ENCODE measurements at places on chromosomes 3 and 15.

GRCh38 chr3:12303534-12303933 lies 14.7 kb downstream of the PPARG start:
- DNase-seq = no peak

DNA sequence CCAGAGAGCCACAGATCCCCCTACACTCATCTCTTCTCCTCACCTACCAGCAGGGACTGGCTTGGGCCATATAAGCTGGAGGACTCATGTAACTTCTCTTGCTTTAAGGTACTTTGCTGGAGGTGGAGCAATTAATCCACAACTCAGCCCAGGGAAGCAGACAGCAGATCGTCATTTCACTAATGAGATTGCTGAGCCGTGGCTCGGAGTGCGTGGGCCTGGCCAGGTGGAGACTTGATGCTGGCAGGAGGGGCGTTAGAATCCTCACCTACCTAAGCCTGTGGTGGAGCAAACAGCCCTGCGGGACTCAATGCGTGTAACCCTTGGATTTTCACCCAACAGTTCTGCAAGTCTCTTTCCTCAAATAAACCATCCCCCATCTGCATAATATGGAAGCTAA lies 253.2 kb downstream of the RORA start:
- DNase-seq = no peak

GRCh38 chr3:140373234-140373633 lies 304.6 kb upstream of the TRIM42 start:
- no peak for DNase-seq

GRCh38 chr3:156449710-156450574 lies 105.0 kb downstream of the SSR3 start:
- no peak for DNase-seq

DNA sequence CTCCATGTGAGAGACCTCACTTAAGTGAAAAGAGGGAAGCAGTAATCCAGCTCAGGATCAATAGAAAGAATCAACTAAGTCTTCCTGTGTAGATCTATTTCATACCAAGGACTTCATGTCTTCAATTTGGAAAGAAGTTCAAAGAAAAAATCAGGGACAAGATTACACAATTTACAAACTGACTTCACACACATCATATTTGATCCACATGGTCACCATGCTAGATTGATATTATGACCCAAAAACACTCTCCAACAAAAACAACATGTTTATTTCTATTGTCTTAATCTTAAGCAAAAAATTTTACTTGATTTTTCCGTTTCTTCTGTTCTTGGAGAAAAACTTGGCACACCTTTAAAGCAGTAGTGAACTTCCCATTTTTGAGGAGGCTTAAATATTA lies 76.3 kb downstream of the THBS1 start:
- DNase-seq = no peak

GRCh38 chr3:194955546-194955945 lies 269.9 kb downstream of the FAM43A start:
- DNase-seq = no peak

DNA sequence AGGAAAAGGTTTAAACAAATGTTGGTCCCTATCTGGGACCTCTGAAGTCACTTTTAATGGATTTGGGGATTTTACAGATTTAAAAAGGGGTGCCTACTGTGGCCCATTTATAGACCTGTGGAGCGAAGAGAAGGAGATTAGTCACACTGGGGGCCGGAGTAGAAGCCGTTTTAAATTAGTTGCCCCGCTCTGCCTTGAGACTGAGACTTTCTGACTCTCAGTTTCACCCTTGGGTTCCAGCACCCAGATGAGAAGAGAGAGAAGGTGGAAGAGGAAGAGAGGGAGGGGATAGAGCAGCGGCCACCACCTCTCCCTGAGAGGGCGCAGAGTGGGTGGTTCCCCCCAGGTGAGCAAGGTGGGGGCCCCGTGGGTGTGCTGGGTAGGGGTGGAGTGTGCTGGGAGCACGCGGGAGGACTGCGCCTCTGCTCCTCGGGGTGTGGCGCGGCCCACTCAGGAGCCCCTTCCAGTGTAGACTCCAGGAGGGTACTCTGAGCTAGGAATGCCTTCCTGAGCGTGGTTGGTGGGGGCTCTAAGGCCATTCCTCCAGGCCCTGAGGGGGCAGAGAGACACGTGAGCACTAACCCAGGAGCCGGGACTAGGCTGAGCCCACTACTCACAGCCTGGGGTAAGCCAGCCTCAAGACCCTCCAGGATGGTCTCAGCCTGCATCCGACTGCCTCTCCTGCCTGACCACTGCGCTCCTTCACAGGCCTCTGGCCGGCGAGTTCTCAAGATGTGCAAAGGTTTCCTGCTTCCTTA lies 32.6 kb upstream of the RAB6B start:
- DNase-seq = no peak

DNA sequence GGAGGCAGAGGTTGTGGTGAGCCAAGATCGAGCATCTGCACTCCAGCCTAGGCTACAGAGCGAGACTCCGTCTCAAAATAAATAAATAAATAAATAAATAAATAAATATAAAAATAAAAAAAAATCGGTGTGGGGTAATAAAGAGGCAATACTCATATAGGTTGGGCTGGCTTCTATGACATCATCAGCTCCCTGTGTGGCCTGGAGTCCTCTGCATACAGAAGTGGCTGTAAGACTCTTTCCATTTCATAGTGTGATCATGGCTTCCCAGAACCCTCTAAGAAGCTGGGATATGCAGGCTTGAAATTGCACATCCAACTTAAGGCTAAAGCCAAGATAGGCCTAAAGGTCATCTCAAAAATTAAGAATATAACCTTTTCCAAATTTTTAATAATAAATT lies 101.6 kb downstream of the ZIC4 start:
- no peak for DNase-seq

DNA sequence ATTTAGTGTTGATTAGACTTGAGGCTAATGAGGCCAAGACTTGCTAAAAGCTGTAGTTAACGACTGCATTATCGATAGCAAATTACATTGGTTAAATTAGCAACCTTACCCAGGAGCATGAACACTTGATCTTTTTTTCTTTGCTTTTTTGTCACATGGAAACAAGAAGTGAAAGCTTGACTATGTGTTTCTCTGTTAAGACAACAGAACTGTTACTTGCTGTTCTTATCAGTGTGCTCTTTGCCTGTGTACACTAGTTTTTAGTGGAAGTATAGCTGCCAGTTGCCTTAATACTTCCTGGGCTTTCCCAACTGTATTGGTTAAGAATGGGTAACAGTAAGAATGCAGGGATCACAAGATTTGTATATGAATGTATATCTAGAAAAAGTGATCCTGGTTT lies 625.5 kb downstream of the NAALADL2 start:
- no peak for DNase-seq

DNA sequence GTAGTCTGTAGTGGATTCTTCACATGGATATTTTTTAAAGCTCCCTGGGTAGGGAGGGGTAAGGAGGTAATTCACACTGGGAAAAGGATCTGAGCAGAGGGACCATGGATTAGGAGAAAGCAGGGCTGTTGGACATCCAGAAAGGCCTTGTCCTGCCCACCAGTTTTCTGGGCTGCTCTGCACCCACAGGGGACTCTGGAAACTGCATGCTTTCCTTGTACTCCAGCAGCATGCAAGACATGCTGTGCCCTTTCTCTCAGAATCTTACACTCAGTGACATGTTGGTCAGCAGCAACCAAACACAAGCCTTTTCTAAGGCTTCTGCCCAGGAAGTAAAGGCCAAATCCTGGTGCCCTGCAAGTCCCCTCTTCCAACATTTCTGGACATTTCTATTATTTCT lies 2.5 kb upstream of the FBN1 start:
- DNase-seq = no peak

DNA sequence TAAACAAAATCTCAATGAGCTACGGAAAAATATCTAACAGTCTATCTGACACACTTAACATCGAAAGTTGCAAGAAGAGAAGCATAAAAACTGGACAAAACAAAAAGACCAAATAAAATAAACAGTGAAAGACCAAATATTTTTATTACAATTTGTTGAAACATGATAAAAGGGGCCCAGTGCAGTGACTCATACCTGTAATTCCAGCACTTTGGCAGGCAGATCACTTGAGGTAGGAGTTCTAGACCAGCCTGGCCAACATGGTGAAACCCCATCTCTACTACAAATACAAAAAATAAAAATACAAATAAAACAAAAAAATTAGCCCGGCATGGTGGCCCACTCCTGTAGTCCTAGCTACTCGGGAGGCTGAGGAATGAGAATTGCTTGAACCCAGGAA lies 914.0 kb upstream of the ALCAM start:
- no peak for DNase-seq

DNA sequence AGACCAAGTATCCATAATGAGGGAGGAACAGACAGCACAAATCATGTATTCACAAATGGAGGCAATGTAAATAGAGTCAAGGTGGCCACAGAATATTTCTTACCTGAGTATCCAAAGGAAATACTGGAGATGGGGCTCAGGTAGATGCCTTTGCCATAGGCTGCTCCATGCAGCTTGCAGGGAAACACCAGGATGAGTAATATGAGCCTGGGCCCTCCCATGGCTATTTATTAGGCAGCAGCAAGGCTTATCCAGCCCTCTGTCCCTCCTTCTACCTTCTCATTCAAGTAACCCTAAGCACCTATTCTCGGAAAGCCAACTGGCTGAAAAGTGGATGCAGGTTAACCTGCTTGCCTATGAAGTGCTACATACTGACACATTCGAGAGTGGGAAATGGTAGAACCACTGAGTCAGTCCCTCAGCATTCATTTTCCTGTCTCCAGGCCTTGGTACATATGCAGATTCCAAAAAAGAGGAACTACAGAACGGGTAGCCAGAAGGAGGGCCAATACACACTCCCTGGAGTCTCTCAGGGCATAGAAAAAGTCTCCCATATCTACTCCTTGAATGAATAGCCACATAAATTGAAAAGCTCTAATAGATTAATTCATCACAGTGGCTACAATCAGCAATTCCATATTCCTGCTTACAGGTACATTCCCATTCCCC lies 18.3 kb upstream of the PKM start:
- DNase-seq = no peak

DNA sequence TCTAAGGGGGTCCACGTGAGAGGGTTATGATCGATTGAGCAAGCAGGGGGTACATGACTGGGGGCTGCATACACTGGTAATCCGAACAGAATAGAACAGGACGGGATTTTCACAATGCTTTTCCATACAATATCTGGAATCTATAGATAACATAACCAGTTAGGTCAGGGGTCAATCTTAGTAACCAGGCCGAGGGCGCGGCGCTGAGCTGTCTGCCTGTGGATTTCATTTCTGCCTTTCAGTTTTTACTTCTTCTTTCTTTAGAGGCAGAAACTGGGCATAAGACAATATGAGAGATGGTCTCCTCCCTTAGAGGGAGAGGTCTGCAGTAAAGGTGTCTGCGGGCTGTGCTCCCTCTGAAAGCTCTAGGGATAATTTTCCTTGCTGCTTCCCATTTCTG lies 261.3 kb downstream of the XXYLT1 start:
- DNase-seq = no peak

DNA sequence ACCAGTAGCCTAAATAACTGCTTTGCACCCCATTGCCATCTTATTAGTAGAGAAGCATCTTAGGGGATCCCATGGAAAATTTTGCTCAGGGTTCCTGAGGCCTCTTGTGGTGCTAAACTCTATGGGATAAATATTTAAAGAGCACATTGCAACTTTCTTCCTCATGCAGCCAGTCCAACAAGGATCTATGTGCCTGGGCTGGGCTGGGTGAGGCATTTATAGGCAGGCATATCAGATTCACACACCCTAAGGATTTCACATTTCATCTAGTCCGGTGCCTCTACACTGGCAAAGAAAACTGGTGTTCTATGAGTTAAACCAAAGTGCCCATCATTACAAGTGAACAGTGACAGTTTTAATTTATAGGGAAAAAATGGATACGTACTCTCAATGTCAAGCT lies 512.3 kb downstream of the EDEM1 start:
- no peak for DNase-seq

DNA sequence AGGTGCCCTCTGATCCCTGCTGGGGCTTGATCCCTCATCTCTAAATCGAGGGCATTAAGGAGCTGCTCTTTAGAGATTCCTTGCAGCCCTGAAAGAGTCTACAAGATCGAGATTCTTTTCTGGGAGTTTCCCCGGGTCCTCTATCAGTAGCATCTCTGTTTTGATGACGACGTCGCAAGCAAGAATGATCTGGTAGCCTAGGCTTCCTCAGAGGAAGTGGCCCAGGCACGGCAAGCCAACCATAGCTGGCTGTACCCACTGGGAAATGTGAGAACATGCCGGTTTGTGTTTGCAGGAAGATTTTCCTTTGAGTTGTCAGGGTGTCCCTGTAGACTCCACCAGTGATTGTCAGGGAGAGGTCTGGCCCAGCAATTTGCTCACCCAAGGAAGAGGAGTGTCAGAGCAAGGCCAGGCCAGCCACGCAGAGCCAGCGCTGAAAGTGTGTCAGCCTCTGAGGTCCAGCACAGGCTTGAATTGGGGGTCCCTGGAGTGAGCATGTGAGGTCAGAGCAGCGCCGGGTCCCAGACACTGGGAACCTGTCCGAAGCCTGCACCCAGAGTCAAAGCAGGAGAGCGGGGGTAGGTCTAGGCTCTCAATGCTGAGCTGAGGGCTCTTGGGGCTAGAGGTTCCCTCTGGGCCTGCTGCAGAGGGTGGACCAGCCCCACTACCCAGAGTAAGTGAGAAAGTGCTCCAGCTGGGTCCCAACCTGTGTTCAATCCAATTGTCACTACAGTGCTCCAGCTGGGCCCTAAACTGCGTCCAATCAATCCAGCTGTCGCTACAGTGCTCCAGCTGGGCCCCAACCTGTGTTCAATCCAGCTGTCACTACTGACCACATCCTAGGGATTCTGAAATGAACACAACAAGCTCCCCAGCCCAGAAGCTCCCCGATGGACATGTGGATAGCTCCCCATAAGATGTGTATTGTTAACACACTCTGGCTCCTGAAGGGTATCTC lies 95.7 kb downstream of the CHDH start:
- no peak for DNase-seq

GRCh38 chr3:52777127-52777958 lies at the start of gene ITIH1:
TSS of gene ITIH1 (plus strand) at chr3:52777599. CDS start at chr3:52777616, 17 bp downstream.
- DNase-seq = no peak

DNA sequence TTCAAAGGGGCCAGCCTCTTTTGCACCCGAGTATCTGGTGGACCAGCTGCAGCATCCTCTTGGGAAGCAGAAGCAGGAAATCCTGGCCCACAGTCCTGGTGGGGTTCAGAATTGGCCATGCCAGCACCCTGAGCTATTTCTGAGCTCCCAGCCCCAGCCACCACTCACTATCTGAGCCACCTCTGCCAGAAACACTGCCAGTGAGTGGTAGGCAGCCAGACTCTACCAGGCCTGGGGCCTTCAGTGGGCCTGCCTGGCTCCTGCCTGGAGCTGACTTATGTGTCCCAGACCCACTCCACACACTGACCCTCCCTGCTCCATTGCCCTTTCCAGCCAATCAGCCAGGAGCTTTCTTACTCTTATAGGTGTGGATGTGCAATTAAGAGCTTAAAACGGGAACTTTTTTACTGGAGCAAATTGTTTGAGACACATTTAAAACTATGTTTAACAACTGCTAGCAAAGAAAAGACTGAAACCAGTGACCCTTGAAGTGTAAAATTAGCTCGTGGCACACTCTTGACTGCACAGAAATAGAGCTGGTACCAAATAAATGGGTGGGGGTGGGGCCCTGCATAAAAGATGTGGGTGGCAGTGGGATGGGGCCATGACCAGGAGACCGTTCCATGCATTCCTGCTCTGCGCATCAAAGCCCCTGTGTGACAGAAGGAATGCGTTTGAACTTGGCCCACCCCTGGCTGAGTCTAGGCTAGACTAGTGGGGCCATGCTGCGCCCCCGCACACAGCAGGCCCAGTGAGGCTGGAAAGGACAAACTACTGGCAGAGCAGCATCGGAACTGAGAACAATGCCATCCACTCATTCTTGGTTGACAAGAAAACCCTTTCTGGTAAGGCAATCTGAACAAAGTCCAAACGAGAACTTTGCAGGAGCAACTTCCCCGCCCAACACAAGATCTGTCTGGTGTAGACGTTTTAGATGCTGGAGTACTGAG lies 48.0 kb downstream of the CTNNB1 start:
- DNase-seq = no peak

- no peak for DNase-seq
Measured at GRCh38 chr3:150069154-150069527, 98.4 kb upstream of the PFN2 start.
